ENCODE measurements at places on chromosomes 2 and 18.
A peak's percentile ranks its signal among the peaks of the same experiment; 100 is the strongest.

DNA sequence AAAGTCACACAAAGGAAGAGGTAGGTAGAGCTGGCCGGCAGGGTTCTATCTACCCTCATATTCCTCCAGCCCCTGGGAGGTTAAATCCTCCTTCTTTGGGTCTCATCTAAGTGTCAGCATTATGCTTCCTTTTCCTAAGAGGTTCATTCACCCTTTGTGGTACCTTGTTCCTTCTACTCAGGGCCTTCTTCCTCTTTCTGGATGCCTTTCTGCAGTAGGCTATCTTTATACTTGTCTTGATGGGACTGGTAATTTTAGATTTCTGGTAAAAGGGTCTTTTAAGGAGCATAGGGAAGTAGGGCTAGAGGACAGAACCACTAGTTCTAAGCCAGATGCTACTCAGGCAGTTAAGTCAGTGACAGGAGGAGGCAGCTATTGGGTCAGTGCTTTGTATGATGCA is 13.7 kb upstream of the TNP1 start:
- no peak for DNase-seq

- no peak for DNase-seq
Observed at GRCh38 chr2:143582046-143582747, 453.0 kb downstream of the ARHGAP15 start.

DNA sequence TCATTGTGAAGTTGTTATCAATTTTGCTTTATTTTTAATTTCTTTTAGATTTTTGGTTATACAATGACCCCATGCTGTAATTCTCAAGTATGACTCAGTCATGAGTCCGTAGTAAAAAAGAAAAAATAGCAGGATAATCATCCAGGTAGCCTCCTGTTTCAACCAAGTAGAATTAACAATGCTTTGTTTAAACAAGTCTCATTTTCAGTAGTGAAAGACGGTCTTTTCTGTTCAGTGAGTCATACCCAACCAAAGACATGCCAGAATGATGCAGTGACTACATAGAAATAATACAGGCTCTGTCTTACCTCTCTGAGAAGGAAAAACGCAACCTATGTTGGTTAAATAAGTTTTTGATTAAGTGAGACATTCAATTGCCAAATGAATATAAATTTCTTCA is 67.8 kb upstream of the DSC1 start:
- DNase-seq = no peak

- DNase-seq = no peak
Observed at GRCh38 chr2:82317012-82317411, 2012.5 kb upstream of the LRRTM1 start.

GRCh38 chr18:35514283-35514682 is 16.5 kb upstream of the INO80C start:
- no peak for DNase-seq

DNA sequence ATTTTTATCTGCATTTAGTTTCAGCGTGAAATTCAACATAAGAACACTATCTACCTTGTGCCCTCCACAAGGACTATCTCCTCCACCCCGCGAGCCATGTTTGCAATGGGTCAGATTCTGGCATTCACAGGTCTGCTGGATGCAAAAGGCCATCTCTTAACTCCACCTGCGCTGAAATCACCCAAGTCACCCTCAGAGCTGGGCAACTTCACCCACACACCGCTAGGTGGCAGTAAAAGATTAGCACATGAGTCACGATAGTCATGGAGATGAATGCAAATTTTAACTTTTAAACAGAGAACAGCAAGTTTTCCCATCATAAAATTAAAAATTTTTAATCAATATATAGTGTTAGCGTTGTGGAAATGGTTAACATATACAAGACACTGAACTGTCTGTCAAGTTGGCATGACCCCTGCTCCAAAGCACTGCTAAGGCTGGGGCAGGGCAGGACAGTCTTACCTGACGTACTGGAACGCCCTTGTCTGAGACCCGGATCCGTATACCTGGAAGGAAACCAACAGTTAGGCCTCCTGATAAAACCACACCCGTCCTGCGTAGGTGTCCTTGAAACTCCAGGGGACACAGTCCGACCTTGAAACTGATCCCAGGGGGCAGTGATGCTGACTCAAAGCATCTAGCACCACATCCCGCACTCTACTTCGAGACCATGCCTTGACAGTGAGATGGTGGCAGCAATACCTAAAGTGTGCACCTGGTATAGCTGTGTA is 89.6 kb downstream of the UXS1 start:
- DNase-seq = peak; percentile 85

- no peak for DNase-seq
Observed at GRCh38 chr2:45497355-45497754, 113.7 kb downstream of the SRBD1 start.

- no peak for DNase-seq
Observed at GRCh38 chr2:20113004-20113796, 61.8 kb upstream of the LAPTM4A start.

GRCh38 chr18:48027401-48027963 is 97.0 kb upstream of the SMAD2 start:
- no peak for DNase-seq

DNA sequence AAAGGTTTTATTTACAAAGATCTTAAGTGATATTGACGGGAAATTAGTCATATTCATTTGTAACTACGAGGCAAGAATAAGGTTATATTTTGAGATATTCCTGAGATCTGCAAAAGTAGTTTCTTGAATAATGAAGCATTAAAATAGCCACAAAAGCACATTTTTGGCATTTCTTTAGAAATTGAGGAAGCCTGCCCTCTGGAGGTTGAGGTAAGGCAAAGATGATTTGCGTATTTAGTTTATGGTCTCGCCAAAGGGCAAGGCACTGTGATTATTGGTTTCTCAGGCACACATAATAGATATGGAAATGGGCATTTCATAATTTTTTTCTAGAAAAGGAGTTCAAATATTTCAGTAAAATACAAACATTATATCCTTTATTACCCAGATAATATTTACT is 143.7 kb upstream of the RPRM start:
- DNase-seq = no peak

DNA sequence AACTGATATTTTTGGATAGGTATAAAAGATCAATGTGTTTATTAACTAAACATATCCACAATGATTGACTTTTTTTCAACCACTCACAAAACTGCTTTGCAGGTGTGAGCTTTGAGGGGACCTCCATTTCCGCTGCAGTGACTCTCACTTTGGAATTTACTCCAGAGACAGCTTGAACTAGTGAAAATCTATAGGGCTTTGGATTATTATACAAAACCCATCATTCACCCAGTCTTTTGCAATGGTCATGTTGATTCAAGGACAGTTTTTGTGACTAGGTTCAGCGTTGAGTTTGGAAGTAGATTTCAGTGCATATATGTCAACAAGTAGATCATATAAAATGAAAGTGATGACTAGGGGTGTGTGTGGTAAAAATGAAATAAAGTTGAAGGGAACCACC is 87.7 kb downstream of the EHBP1 start:
- no peak for DNase-seq

GRCh38 chr18:53799134-53799533 is 425.3 kb downstream of the MBD2 start:
- no peak for DNase-seq

Data from CD4-positive, alpha-beta T cell treated with Interleukin-2 at 100 ng/mL for 4 hours (primary cell).